Endodermal cell (in vitro differentiated cells): ENCODE measurements at places on chromosomes 4 and X.

- DNase-seq, result no peak
These were observed 212.6 kb upstream of the LCORL start for GRCh38 chr4:18234108-18234507.

DNA sequence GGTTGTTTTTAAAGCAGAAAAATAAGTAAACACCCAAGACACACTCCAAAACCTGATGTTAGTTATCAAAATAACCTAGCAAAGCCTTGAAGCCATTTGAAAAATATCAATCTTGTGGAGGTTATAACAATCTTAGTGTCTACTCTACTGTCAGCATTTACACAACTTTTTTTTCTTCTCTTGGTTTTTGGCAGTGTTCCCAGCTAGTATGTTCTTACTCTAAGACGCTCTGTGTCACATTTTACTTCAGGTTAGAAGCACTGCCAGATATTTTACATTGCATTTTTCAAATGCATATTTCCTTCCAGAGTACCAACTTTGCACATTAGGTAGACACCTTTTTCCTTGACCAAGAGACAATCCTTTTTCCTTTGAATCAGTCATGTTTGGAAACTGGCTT, 114.0 kb upstream of the INPP4B start:
- no peak for DNase-seq

DNA sequence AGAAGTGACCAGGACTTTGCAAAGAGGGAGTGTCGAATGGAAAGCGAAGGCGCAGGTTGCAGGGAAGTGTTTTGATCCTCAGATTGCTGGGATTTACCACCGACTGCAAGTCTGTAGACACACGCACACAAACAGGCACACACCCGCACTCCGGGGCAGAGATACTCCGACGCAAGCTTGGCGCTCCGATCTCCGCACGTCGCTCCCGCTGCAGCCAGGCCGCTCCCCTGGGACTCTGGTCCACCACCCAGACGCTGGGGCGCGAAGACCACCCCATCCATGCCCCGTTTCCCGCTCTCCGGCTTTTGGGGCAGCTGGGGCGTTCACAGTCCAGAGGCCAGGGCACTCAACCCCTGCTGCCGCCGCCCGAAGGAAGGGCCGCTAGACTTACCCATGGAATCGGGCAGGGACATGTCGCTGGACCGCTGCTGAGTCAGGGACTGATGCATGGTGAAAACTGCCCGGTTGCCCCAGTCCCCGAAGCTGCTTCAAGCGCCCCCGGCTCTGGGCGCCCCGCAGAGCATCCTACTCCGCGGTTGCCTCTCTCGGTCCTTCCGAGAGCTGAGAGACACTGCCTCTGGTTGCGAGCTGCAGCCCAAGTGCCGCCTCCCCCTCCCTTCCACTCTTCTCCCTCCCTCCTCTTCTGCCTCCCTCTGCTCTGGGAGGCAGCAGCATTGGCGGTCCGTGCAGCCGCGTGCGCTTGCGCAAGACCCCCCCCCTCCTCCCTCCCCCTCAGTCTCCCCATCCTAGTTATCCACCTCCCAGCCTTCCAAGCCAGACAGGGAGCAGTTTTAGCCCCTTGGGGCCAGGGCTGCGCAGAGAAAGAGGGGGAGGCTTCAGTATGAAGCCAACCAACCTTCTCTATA, at the start of gene TMEM255A:
TSS of gene TMEM255A (minus strand) at position 601 of the 866 bp plus-strand sequence. CDS start at position 449, 152 bp downstream.
- peak; percentile 71 for DNase-seq

DNA sequence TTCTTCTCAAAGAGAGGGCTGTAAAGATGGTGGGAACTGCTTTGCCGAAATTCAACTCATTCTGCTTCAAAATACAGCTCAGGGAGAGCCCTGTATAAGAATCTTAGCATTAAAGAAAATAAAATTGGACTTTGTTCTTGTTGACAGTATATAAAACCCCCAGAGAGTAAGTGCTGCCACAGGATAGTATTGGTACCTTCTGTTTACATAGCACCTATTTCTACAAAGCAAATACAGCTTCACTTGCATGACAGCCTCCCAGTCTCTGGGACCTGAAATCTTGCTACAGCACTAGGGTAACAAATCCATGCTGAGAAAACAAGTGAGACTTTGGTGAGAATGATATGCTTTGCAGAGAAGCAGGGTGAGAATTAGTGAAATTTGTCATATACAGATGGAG, 428.6 kb downstream of the ADGRL3 start:
- DNase-seq, result no peak

DNA sequence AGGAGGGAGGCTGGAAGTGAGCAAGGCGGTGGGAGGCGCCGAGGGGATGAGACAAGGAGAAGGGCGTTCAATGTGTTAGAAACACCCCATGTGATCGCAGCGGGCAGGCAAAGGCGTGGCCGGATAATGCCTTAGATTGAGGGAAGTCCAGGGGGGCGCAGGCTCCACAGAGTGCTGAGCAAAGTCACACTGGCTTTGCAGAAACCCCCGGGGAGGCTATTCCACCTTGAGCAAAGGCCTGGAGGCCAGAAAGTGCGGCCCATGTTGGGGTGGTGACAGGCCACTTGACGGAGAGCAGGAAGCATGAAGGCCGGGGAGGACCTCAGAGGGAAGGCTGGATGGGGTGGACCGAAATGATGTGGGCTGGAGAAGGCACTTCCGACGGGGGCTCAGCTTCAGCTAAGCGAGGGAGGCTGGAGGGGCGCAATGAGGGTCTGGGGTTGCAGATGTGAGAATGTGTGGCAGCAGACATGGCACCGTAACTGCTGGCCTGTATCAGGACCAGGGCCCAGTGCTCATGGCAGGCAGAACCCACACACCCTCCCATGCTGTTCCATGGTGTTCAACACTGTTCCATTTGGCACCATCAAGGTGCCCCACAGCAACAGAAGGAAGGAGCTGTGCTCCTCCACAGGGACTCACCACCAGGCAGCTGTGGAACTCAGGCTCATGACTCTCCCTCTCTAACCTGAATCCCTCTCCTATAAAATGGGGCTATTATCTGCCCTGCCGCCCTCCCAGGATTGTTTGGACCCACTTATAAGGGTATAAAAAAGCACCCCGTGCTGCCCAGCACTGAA, 50.3 kb downstream of the HMX1 start:
- DNase-seq, result peak; percentile 31

DNA sequence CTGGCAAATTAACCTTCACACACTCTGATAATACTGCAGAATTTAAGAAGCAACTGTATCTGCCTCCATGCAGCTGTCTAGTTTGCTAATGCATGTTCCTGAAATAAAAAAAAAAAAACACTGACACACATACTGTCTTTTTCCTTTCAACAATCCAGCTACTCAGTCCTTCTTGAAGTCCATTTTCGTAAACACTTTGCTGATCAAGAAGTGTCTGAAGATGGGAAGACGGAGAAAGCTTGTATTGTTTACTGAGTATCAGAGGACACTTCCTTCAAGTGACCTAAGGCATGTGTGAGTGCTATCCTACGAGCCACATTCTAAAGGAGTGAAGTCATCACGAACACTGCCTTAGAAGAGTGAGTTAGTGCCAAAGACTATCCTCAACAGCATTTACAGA, 82.6 kb downstream of the LUZP4 start:
- peak; percentile 57 for DNase-seq

- DNase-seq, result no peak
These were observed 15.6 kb upstream of the IBSP start for GRCh38 chr4:87783781-87784180.

DNA sequence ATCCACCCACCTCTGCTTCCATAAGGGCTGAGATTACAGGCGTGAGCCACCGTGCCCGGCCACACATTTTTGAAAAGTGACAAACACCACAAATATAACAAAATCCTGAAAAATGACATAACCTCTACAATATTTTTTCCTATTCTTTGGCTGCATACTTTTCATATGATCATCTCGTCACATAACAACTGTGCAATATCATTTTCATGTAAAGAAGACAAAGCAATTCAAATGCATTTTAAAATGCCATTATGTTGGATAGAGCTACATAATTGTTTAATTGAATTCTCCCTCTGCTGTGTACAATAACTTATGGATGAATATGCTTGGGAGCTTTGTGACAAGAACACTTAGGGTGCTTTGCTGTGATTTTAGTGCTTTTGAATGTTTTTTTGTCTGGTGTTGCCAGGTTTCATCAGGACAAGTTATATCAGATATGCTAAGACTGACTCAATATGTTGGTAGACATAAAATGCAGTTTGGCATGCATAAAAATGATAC, 132.9 kb downstream of the CHIC2 start:
- DNase-seq, result no peak

GRCh38 chr4:186286581-186286980, 20.6 kb downstream of the F11 start:
- no peak for DNase-seq
